ENCODE measurements at places on chromosomes 6 and 20.

- DNase-seq: no peak
Measured at GRCh38 chr6:131134220-131134979, 867 bp upstream of the AKAP7 start.

- DNase-seq: no peak
Measured at GRCh38 chr6:21601339-21601923, 7.9 kb downstream of the SOX4 start.

DNA sequence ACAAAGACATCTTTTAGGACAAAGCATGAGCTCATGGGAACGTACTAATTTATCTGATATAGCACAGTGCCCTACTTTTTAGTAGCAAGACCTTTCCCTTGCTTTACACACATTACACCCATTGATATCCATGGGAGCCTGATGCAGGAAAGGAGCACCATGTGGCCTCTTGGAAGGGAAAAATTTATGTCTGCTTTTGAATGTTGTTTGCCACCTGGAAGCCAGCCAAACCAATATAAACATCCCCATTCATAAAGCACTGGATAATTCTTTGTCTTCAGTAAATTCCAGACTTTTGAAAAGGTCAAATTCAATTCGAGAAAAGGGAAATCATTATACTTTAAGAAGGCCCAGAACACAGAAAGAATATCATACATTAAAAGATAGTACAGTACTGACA lies 152.3 kb upstream of the BEND6 start:
- DNase-seq: no peak

- no peak for DNase-seq
Measured at GRCh38 chr6:34317882-34318498, 69.2 kb upstream of the SMIM29 start.

DNA sequence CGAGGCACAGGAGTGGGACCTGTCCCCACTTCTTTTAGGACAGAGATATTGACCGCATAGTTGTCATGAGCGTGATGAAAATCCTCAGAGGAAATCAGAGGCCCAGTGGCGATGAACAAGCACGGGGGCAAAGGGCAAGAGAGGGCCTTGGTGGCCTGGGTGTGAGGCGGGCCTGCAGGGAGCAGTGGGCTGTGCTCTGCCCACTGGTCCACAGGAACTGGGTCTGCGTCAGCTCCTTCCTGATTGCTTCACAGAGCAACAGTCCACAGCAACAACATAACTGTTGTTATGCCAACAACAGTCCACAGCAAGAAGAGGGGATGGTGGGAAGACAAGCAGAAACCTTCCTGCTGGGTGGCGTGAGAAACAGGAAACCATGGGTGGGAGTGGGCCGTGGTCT lies 335.6 kb downstream of the ZFAND3 start:
- no peak for DNase-seq

DNA sequence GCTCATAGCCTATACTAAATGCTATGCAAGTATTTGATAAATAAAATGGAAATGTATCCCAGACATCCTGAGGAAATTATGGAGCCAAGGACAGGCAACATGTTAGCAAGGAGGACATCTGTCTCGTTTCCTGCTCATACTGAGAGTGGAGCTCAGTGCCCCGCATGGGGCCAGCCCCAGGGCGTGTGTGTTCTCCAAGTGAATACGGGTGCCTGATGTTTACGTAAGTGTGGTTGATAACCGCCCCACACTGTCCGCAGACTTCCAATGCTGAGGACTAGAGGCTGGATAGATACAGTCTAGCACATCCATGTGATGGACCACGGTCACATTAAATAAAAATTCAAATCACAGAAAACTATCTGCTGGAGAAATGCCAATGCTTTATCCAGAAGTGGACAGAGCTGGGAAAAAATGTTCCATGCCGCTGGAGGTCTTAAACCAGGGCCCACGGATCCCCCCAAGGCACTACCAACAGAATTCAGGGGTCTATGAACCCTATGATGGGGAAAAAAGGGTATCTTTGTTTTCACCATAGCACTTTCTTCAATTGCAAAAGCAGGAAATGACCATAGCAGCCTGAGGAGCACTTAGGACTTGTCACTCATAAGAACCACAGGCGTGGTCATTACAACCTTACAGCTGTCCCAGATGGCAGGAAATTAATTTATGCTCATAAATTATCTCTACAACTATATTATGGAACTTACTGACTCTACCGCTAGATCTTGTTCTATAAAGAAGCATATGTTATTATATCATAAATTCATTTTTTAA lies 24.9 kb downstream of the TGM2 start:
- no peak for DNase-seq

GRCh38 chr6:50333696-50334095 lies 284.0 kb upstream of the DEFB112 start:
- no peak for DNase-seq

DNA sequence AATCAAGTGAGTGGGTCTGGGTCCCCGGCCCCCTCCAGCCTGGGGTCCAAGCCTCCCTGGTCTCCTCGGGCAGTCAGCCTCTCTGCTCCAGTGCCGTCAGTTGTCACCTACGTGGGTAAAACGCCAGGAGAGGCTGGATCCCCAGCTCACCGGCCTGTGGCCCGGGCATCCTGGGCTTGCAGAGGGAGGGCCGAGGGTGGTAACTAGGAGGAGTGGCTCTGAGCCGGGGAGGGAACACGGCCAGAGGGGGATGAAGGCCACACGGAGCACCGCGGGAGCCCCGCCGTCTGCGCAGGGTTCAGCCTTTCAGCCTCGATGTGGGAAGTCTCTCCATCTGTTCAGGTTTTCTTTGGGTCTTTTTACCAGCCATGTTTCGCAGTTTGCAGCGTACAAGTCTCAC lies 29.5 kb upstream of the BHLHE23 start:
- no peak for DNase-seq

GRCh38 chr6:72248621-72249020 lies 362.3 kb downstream of the RIMS1 start:
- DNase-seq: no peak

GRCh38 chr6:53347921-53348370 lies 804 bp downstream of the ELOVL5 start:
- no peak for DNase-seq

DNA sequence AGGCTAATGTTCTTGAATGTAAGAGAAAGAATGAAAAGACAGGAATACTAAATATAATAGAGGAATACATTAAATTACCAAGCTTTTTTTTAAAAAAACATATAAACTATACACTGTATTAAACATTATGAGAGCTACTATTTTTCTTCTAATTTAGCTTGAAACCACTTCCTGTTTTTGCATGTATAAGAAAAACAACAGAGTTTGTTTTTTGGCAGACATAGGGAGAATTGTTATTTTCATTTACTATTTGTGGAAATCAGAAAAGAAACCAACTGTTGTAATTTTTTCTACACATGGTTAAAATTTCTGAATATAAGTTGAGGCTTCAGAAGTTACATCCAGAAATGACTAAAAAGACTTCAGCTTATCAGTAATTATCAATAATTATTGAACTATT lies 991.8 kb upstream of the GJE1 start:
- DNase-seq: no peak

GRCh38 chr6:22098601-22099031 lies 198.2 kb downstream of the PRL start:
- no peak for DNase-seq

- DNase-seq: no peak
Measured at GRCh38 chr6:42259286-42259685, 41.6 kb upstream of the MRPS10 start.

DNA sequence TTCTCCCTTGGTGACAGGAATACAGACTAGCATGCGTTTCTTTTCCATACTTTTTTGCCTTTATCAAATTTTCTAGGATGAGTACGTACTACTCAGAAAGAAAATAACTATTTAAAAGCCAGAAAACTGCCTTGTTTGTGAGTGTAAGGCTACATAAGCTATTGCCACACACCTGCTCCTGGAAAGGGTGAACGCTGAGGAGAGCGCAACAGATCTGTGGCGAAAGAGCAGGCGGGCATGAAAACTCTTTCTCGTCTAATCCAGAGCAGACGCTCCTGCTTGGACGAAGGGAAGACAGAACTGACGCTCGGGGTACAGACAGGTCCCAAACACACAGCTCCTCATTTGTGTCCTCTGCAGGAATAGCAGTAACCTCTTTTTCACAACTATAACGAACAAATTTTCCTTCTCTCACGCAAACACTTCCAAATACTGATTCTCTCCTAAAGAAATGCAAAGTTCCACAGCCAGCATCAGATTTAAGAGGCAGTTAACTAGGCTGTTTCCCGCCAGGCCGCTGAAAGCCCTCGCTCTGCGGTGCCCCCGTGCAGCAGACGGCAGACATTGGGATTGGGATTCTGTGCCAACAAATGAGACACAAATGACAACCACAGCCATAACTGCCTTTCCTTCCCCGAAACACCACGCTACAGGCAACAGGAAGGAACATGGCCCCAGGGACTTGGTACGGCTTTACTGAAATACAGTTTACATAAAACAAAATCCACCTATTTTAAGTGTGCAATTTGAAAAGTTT lies 20.0 kb downstream of the TAF4 start:
- DNase-seq: no peak

Measured in activated T-helper 2 cell treated with anti-CD3 and anti-CD28 coated beads, Interferon-gamma antibody, Interleukin-2, Interleukin-4, amounts not matched to agents 10 μg/mL and 5 μg/mL and 100 μg/mL, durations not matched to agents 14 hours and 24 hours and 36 hours (primary cell).